Sigmoid colon (tissue), 7 donors: ENCODE measurements at places on chromosomes 5 and 9. TPM values are rescaled to one million over a fixed set of nuclear protein-coding genes. Genes with fewer than 3 reads are reported as not detected.

Gene LRRC19
- total RNA-seq: not detected

Gene SLC6A18
- total RNA-seq: not detected

Gene GABBR2
- total RNA-seq: not detected

Gene ADAMTS16
- under 0.01 TPM for total RNA-seq

Gene SMARCA2
- 75.0 TPM for total RNA-seq

GRCh38 chr9:131237291-131237690, 39.0 kb downstream of the FAM78A start:
- DNase-seq: peak; percentile 37

DNA sequence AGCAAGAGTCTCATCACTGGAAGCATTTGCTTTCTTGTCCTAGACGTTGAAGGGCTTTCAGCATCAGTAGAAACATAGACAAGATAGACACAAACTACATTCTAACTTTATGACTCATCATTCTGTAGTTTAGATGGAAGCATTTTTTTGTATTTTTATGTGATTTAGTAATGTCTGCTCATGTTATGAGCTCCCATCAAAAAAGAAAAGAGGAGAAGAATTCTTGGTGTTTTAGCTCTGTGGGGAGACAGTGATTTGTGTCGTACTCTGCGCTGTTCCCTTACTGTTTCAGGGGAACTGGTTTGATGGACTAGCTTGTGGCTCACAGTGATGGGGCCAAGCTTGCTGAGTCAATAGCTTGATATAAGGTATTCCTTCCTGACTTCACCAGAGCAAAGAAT, 159.2 kb upstream of the WWC1 start:
- no peak for DNase-seq

DNA sequence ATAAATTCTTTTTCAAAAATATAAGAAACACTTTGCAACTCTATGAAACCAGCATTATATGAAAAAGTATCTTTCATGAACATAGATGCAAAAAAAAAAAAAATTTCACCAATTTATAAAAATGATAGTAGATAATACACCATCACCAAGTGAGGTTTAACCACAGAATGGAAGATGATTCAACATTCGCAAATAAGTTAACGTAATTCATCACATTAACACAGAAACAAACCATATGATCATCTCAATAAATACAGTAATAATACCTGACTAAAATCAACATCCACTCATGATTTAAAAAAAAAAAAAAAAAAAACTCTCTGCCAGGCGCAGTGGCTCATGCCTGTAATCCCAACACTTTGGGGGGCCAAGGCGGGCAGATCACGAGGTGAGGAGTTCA, 6.3 kb downstream of the PJA2 start:
- no peak for DNase-seq
